ENCODE measurements at places on chromosomes 6 and 20.

DNA sequence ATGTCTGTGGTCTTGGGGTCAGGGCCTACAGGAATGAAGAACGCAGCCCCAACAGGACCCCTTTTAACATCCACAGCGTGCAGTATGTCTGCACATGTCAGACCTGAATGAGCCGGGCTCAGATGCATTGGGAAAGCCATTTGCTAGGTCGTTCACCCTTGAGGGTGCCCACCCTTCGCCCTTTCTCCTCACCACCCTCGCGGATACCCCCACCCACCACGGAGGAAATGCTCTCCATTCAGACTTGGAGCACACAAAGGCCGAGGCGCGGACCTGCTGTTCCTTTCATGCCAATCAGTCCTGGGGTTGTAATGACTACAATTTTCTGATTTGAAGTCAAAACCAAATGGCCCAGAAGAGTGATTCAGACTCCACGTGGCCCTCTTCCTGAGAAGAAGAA lies 62.7 kb downstream of the EDN3 start:
- no peak for DNase-seq

DNA sequence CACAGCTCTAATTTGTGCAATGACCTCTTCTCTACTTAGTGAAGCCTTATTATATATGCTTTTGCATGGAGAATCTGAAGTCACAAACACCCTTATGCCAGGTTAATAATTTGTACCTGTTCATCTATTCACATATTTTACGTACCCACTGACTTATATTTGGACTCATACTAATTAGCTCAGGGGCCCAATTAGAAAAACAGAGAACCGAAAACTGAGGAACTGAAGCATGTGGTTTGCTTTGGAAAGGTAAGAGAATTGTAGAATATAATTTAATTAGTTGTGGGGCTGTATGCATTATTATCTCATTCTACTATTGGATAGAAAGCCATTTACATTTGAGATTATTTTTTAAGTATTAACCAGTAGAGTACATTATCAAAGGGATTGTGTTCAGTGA lies 805.9 kb upstream of the CITED2 start:
- DNase-seq = no peak

DNA sequence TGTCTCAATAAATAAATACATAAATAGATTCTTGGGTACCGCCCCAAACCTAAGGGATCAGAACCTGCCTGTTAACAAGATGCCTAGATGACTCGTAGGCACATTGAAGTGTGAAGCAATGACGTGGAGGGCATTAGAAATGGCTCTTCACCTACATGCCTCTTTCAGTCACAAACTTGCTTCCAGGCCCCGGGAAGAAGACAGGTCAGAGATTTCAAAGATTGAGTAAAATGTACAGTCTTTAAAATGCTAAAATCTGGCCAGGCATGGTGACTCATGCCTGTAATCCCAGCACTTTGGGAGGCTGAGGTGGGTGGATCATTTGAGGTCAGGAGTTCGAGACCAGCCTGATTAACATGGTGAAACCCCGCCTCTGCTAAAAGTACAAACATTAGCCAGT lies 480.8 kb upstream of the JARID2 start:
- peak; percentile 50 for DNase-seq

GRCh38 chr20:23565503-23566045 lies 2.7 kb downstream of the CST9L start:
- DNase-seq = no peak

GRCh38 chr6:118223316-118223715 lies 316.3 kb downstream of the SLC35F1 start:
- no peak for DNase-seq
